Activated CD8-positive, alpha-beta memory T cell treated with anti-CD3 and anti-CD28 coated beads for 4 hours (primary cell): ENCODE measurements at places on chromosomes 5 and 9.

- DNase-seq, result no peak
Observed at GRCh38 chr9:134265078-134265477, 61.2 kb upstream of the RXRA start.

DNA sequence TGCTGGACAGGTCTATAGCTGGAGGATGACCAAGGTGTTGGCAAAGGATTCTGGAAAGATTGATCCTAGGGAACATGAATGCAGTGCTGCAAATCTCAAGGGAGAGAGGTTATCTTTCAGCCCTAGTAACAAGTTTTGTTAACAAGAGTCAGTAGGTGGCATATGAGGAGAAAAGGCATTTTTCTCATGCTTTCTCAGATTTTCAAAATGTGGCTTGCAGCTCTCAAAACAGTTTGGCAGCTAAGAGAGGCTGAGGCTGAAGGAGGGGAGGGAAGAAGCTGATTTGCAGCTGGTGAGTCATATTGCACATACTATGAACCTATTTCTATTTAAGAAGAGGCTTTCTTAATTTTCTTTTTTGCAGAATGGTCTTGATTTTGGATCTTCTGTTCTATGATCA lies 64.3 kb upstream of the PCA3 start:
- no peak for DNase-seq

DNA sequence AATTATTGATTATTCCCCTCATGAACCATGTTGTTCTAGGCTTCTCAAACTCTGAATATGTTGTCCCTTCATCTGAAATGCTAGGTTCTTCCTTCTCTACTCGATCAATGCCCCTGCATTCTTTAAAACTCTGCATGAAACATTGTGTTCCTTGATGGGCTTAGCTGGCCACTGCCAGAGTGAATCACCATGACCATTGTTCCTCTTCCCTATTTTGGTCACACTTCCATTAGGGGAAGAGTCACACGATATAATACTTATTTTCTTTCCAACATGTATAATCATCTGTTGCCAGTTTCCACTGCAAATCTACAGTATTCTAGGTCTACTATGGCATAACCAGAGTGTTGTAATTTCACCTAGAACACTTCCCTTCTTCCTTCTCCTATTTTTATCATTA lies 247.9 kb downstream of the TRPM3 start:
- DNase-seq, result no peak

- DNase-seq, result no peak
Observed at GRCh38 chr5:57513785-57514184, 31.2 kb upstream of the ACTBL2 start.

DNA sequence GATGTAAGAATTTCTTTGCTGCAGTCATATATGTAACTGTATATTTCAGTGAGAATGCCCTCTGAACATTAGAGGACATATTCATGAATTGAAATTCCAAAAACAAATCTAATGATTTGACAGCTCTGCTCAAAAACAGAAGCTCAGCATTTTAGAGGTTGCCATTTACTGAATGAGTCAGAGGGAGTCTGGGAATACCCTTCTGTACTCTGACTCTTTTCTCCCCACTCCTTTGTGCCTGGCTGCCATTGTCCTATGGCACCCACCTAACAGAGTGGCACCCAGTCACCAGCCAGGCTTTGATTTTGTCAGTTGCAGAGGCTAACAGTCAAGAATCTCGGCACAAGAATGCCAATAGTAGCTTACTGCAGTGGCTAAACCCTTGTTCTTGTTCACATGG lies 133.6 kb downstream of the ATG10 start:
- no peak for DNase-seq

DNA sequence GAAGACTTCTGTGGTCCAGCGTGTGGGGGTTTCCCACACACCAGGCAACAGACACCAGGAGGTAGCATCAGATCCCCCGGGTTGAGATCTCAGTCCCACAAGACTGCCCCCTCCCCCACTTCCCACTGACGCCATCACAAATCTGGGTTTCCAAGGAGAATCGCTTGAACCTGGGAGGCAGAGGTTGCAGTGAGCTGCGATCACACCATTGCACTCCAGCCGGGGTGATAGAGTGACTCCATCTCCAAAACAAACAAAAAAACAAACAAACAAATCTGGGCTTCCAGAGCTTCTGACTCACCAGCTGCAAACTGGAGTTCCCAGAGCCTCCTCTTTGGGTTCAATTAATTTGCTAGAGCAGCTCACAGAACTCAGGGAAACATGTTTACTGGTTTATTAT lies 4.7 kb upstream of the GBGT1 start:
- no peak for DNase-seq

GRCh38 chr5:142627383-142628217 lies 58.3 kb downstream of the FGF1 start:
- no peak for DNase-seq

GRCh38 chr5:31809050-31809870 lies 170.3 kb downstream of the PDZD2 start:
- DNase-seq, result no peak

DNA sequence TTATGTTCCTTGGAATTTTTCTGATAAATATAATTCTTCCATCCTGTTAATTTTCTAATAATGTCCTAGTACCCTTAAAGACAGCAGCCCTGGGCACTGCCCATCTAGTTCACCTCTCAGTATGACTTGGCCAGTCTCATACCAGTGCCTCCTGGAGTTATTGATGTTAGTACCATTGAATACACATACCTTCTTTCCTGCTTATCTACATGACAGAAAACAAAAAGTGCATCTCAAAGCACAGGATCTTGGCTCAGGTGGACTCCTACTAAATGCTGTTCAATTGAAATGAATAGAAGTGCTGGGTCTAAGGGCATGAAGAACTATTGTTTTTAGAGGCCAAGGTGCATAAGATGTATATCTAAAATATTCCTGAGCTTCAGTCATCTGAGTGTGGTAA lies 669.7 kb downstream of the NR2F1-AS1 start:
- DNase-seq, result no peak

DNA sequence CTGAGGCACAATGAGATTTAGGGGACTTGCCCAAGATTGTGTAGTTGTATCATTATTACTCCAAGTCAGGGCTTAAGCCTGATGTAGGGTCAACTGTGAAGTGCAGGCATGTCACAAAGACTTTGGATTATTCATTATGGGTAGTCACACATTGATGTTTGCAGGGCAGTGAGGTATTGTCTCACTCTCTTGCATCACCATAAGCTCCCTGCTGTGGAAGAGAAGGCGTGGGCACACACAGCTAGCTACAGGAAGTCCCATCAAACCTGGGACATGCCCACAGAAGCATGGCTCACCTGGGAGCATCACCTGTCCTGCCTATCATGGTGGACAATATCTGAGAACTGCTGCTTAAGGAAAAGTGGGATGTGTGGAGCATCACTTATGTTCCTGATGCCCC lies 42.1 kb downstream of the TMOD1 start:
- DNase-seq, result no peak

- no peak for DNase-seq
Observed at GRCh38 chr9:134026981-134027380, 1.7 kb downstream of the BRD3OS start.

DNA sequence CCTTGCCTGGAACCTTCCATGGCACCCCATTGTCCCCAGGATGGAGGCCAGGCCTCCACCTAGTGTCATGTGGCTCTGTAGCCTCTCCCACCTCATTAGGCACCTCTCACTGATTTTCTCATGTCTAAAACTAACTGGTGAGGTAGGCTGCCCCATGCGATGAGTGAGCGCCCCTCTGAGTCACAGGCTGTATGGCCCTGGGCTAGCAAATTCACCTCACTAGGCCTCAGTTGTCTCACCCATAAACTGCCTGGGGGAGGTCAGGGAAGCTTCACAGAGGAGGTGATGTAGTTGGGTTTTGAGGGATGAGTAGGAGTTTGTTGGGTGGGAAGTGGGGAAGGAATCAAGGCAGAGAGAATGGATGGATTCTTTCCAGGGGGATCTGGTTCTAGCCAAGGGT lies 8.8 kb downstream of the RXRA start:
- no peak for DNase-seq

DNA sequence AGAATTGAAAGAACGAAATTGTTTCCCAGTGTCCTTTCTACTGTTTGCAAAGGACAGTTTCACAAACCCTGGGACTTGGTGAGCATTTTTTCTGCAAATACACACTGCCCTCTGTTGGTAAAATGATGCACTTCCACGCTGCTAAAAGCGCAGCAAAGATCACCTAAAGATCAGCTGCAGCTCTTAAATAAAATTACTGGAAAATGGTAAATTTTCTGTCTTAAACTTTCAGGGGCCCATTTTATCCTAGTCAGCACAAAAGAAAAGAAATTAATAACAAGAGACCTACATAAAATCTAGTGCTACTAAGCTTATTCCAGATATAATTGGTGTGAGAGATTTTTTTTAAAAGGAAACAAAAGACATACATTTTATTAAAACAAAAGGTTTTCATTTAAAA lies 566.0 kb downstream of the CAAP1 start:
- DNase-seq, result no peak

DNA sequence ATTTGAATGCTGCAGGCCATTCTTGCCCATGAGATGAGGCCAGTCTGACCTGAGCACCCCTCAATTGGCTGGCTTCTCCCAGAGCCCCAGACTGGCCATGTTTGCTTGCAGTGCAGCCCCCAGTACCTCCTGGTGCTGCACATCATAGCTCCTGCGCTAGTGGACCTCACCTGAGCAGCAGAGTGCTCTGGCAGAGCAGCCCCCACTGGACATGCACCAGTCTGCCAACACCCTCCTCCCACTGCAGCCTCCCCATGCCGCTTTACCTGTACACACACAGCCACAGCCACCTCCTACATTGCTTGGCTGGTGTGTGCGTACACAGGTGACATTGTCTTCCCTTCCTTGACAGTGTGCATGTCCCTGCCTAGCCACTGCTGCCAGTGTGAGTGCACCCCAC lies 940.2 kb downstream of the EFNA5 start:
- DNase-seq, result no peak

DNA sequence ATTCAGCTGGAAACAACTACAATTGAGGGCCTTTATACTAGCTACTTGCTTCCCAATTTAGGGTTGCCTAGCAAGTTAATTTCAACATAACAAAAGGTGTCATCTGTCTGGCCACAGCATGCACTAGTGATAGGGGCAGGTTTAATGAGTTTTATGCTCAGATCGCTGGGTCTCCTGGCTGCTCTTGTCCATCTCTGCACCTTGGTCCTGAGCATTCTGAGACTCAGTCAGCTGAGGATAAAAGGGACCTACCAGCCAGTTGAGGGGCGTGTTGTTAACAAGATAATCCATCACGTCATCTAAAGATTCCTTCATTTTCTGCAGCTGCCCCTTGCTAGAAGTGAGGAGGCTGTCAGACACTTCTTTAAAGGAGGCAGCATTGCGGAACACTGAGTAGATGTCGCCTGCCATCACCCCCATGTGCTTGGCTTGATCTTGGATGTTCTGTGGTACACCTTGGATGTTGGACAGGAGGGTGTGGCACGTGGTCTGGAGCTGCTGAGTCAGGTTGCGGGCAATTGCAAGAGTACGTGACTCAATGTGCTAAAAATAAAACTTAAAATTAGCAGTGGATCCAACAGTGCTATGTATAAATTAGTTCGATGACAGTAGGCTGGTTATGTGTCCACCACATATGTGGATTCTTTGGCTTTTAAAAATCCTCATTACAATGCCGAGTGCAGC lies 11.0 kb downstream of the PLIN2 start:
- DNase-seq, result no peak
